ENCODE measurements at places on chromosomes 4 and X.

- DNase-seq = no peak
These were observed 44.9 kb downstream of the CCNG2 start for GRCh38 chr4:77201857-77202256.

GRCh38 chr4:78355306-78355705 is 196.3 kb upstream of the ANXA3 start:
- no peak for DNase-seq

DNA sequence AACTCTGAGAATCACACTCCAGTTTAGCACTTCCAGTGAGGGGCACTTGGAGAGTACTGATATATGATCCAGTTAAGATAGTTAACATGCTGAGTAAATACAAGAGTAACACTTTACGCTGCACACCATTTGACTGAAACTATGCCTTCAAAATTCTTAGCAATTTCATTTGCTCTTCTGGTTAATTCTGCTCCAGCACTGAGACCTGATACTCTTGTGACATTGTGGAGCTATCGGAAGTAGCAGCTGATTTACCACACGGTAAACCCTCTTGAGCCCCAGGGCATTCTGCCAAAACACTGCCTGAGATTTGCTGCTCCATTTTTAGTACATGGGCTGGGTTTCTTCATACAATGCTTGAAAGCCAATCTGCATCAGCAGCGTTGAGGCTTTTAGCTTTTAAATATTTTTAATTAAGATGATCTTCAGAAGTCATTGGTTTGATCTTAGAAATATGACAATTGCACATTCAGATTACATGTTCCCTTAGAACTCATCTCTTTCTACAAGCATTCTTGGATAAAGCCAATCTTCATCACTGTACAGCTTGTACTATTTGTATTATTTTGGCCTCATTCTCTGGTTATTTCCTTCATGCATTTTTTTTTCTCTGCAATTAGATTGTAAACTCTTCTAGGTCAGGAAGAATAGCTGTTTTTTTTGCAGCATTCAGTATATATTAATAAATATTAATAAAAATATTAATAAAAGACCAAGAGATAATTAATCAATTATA is 67.8 kb upstream of the ETNPPL start:
- DNase-seq = no peak

DNA sequence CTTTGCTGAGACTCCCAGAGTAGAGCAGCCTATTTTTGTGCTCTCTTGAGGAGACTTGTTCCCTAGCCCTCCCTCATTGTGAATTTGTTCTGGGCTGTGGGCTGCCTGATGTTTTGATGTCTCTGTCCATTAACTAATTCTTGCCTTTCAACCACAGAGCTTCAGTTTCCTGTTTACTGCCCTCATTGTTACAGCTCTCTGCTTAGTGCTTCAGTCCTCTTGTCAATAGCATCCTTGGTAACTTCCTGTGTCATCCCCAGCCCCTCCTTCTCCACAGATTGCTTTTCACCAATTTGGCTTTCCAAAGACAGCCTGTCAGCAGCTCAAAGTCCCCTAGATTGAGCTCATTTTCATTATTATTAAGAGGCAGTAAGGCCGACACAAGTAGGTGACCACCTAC is 69.9 kb downstream of the COX7B2 start:
- no peak for DNase-seq

GRCh38 chrX:97234471-97235081 is 350.9 kb downstream of the RPA4 start:
- no peak for DNase-seq

- DNase-seq = no peak
These were observed 3.0 kb upstream of the SPATA4 start for GRCh38 chr4:176198316-176198903.

DNA sequence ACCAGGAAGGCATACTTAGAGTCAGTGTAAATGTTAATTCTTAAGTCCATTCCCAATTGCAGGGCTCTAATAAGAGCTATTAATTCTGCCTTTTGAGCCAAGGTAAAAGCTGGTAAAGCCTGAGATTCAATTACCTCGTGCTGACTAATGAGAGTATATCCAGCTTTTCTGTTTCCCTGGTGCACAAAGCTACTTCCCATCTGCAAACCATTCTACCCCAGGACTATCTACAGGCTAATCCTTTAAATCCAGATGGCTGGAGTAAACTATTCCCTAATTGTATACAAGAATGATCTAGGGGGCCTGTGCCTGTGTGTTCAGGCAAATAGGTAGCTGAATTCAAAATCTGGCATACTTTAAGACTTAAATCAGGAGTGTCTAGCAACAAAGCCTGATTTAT is 365.0 kb downstream of the GPM6A start:
- DNase-seq = no peak

- DNase-seq = no peak
These were observed 34.6 kb downstream of the TAF1 start for GRCh38 chrX:71400710-71401109.

GRCh38 chrX:47230136-47230868 is 2.5 kb upstream of the USP11 start:
- DNase-seq = no peak

DNA sequence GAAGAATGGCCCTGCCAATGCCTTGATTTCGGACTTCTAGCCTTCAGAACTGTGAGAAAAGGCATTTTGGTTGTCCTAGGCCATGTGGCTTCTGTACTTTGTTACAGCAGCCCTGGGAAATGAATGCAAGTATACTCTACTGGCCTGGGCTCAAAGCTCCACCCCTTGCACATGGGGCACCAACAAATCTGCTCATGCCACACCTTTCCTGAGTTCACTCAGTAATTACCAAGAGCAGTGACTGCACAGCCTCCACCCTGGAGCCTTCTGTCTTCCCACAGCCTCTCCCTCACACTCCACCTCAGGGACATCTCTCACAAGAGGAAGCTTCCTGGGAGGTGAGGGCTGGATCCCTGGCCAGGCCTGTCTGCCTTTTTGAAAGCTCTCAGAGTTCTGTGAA is 29.1 kb upstream of the GAB1 start:
- no peak for DNase-seq

GRCh38 chr4:21697583-21697982 is 251.0 kb downstream of the KCNIP4 start:
- no peak for DNase-seq

DNA sequence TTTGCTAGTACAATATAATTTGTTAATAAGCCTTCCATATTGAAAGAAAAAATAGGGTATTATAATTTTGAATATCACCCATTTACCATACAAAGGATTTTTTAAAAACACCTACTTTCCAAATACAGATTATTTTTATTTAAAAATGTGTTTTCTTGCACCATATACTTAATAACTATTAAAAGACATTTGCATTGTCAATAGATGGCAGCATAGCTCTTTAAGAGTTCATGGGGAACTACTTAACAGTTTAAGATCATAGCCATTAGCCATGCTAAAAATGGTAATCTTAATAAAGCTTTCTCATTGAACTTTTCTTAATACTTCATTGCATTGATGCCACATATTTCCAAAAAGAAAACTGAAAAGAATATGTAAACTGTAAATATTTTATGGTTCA is 1995.9 kb downstream of the C4orf33 start:
- DNase-seq = no peak

DNA sequence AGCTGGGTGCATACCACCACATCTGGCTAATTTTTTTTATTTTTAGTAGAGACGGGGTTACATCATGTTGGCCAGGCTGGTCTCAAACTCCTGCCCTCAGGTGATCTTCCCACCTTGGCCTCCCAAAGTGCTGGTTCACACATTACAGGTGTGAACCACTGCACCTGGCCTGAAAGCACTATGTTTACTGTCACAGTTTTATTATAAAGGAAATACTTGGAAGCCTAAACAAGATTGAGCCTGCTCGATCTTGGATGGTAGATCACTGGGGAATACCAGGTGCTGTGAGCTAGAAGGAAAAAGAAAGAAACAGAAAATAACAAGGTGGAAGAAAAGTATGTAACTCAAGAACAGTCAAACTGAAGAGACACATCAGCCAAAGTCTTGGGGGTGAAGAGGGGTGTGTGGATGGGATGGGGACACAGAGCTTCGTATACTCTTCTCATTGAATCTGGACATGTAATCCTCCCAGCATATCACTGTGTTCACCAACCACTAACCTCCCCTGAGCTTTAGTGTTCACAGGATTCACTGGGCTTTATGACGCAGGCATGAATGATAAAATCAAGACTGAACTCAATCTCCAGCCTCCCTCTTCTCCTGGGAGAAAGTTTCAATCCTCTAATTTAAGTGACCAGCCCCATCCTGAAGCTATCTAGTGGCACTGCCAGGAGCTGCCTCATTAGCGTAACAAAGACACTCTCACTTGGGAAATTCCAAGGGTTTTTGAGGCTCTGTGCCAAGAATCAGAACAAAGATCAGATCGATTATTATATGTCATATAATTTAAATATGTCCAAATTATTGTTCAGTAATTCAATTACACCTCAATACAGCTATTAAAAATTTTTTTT is 40.9 kb downstream of the PDS5A start:
- no peak for DNase-seq

DNA sequence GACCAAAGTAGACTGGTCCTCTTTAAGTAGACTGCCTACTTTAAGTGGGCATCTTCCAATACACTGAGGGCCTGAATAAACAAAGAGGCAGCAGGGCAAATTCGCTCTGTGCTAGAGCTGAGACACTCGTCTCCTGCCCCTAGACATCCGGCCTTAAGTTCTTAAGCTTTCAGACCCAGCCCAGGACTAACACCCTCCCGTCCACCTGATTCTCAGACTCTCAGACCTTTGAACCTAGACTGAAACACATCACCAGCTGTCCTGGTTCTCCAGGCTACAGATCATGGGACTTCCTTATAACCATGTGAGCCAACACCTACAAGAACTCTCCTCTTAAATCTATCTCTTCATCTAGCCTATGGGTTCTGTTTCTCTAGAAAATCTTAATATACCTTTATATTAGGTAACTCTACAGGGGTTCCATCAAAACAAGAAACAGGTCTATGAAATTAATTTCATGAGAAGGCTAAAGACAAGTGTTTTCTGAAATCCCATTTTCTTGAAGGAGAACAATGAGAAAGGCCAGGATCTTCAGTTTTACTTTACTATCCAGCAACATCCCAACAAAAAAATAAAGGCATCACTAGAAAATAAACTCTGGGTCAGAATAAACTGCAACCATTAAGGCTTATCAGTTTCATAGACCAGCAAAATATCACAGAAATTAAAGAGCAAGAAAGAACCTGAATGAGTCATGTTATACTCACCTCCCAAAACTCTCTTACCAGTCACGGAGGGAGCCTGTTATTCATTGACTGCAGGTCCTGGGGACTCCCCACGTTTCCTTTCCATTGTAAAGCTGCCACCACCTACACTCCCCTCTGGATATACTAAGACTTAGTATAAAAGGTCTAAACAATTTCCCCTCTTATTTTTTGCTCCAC is 14.8 kb downstream of the ADGRA3 start:
- DNase-seq = no peak

DNA sequence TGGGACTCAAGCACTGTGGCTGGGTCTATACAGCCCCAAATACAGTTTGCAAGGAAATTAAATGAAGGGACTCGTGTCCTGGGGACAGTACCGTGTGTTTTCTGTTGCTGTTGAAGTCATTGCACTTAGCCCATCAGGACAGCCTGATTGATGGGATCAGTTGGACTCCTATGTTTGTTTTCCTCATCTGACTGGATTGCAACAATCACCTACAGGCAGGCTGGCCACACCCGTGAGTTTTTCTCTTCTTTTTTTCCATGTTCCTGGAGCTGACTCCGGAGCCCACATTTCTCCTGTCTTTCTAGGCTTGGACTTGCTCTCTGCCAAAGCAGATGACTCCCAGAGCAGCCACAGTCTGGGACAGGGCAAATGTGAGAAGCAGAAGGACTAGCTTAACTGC is 38.1 kb downstream of the RTL9 start:
- DNase-seq = no peak

DNA sequence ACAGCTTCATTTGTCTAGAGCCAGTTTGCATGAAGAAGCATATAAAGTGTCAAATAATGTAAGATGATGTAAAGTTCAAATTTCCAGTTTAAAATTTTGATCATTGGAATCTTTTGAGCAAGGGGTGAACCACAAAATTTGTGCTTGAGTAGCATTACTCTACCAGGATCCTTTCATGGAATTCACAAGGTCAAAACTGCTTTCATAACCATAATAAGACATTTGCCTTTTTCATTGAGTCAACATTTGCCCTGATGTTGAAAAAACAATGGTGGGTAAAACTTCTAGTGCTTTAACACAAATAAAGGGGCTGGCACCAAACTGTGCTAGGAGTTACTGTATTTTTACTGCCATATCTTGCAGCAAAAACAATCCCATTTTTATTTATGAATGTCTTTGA is 142.2 kb downstream of the GLRA3 start:
- no peak for DNase-seq

GRCh38 chr4:82710197-82710929 is 88.2 kb downstream of the SCD5 start:
- DNase-seq = no peak

- no peak for DNase-seq
These were observed 22.7 kb downstream of the FABP2 start for GRCh38 chr4:119299260-119299671.

DNA sequence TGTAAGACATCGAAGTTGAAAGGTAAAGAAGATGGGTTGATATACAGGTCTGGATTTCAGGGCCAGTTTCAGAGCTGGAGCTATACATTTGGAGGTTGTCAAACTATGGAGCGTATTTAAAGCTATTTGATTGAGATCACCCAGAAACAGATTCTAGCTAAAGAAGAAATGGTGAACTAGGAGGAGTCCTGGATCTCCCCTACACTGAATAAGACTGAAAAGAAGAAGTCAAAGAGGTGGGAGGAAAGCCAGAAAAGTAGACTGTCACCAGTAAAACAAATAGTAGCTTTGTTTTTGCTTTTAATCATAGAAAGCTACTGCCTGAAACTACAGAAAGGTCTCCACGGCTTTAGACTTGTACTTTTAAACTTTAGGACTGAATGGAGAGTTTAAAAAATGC is 5.0 kb upstream of the NDP start:
- DNase-seq = no peak

GRCh38 chr4:2886622-2887021 is 43.0 kb downstream of the ADD1 start:
- DNase-seq = no peak

GRCh38 chr4:153223930-153224329 is 19.7 kb downstream of the TRIM2 start:
- DNase-seq = no peak

DNA sequence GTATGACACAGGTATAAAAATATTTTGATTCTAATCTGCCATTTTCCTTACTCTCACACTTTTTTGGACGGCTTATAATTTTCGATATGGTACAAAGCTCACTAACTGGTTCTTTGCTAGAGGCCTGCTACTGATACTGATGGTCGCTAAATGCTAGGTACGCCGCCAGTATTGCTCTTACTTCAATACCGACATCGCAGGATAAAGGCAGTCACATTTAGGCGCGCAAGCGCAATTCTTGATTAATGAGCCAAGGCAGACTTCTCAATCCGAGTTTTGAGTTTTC is 557 bp upstream of the USP38 start:
- no peak for DNase-seq

DNA sequence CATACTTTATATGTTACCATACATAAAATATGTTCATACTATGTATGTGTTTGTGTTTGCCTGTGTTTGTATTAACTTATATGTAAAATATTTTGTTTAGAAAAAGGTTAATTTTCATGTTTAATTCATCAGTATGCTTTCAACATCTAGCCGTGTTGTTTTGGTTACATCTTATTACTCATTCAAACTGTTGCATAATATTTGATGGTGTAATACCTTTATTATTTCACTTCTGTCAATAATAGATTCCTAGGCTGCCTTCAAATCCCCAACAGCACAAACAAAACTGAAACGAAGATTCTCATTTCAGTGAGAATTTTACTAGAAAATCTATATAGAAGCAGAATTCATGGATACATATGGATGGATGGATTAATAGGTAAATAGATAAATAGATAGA is 462.3 kb upstream of the ADGRL3 start:
- DNase-seq = no peak

GRCh38 chr4:102792361-102792936 is 31.7 kb upstream of the MANBA start:
- DNase-seq = no peak
